Activated CD4-positive, alpha-beta T cell treated with anti-CD3 and anti-CD28 coated beads, Interleukin-2, amount 50 U/mL, for 16 hours (primary cell): ENCODE measurements at places on chromosomes 16 and 17.

DNA sequence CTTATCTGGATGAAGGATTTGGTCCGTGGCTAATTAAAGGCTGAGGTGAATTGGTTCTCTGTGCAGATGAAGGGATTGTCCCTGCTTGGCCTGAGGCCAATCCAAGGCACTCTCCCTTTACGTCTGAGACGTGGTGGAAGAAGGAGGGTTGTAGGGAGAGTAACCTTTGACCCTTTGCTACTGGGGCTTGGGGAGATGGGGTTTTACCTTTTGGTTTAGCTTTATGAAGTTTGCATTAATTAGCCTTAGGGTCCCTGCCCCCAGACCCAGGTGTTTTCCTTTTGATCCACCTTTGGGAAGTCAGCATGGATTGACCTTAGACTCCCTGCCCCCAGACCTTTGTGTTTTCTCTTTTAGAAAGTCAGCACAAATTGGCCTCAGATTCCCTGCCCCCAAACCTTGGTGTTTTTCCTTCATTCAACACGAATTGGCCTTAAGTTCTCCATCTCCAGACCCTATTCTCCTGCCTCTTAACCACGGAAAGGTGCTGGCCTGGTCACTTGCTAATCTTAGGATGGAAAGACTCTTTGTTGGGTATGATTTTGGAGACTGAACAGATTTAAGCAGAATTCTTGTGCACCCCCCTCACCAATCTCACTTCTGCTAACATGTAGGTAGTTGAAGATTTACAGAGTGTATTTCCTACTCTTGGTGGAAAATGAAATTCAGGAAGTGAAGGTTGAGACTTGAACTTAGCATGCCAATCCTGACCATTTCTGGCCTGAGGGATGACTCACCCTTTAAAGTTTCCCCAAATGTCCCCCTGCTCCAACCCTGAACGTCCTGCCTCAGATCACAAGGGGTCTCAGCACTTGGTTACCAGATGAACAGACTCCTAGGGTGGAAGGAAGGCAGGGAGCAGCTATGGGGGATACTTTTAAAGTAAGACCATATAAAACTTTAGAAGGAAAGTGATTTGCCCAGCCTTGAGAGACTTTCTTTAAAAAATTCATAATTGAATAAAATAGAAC is 23.1 kb upstream of the MMD start:
- no peak for DNase-seq

DNA sequence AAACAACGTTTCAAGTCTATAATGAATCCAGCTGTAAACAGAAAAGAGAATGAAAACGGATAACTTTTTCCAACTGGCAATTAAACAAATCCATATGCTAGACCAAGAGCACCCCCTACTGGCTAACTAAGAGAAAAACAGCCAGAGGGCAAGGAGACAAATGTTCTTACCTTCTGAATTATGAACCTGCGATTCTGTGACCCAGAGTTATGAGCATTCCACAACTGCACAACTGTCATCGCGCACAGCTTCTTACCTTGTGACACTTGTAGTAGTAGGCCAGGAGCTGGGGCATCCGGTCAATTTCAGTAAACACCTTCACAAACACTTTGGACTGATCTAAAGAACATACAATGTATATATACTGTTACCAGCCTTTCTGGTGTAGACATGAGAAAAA is 18.6 kb downstream of the COG7 start:
- DNase-seq = peak; percentile 70

GRCh38 chr17:79090443-79091225 is 16.0 kb downstream of the ENGASE start:
- DNase-seq = no peak

GRCh38 chr16:71460236-71460635 is 1.8 kb downstream of the ZNF23 start:
- DNase-seq = no peak

- no peak for DNase-seq
Observed at GRCh38 chr17:72898725-72899124, 193.8 kb downstream of the SLC39A11 start.

DNA sequence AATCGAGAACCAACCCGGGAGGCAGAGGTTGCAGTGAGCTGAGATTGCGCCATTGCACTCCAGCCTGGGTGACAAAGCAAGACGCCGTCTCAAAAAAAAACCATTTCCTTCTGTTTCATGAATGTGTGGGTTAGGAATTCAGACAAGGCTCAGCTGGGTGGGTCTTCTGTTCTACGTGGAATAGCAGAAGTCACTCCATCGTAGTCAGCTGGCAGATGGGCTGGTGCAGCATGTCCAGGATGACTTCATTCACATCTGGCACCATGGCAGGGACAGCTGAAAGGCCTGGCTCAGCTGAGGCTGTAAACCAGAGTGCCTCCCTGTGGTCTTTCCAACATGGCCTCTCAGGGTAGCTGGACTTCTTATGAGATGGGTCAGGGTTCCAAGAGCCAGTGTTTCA is 89.0 kb downstream of the C17orf67 start:
- no peak for DNase-seq

GRCh38 chr17:65587534-65588180 is 26.2 kb upstream of the AXIN2 start:
- no peak for DNase-seq

GRCh38 chr17:50359005-50359699 is 13.2 kb downstream of the XYLT2 start:
- DNase-seq = no peak

DNA sequence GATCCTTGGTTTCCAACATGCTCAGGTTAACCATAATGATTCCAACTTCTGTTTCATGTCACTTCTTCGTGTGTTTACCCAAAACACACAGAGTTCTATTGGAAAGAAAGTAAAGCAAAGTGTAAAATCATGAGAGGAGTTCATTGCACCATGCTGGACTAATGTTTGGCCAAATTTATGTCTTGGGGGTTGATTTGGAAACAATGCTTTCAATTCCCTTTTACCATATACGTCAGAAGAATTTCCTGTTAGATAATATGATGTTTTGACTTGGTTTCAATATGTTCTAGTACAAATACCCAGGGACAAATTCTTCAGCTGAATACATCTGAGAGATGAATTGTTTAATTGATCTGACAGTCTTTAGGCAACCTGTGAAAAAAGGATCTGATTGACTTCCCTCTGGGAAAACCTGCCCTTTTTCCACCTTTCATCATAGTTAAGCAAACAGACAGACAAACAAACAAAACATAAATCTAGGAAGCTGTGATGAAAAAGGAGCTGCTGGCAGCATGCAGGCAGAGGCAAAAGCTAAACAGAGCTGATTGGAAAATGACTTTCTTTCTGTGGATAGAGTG is 26.0 kb upstream of the MPHOSPH6 start:
- DNase-seq = no peak

GRCh38 chr17:78805301-78805700 is 23.2 kb upstream of the CYTH1 start:
- peak; percentile 90 for DNase-seq

DNA sequence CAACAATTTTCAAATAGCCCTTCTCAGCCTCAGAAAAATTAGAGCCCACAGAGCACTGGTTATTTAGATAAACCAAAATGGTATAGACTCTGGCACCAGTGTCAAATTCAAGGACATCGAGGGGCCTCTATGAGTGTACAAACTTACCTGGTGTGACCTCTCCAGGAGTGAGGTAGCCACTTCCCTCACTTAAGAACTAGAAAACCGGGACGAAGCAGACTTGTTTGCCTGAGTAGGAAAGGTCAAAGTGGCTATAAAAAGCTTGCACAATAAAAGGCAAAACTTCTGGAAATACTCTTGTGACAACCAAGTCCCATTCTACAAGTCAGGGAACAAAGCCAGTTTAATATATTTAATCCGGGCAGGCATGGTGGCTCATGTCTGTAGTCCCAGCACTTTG is 39.2 kb upstream of the PRSS54 start:
- DNase-seq = no peak

GRCh38 chr17:34358631-34359030 is 2.4 kb downstream of the CCL13 start:
- no peak for DNase-seq

DNA sequence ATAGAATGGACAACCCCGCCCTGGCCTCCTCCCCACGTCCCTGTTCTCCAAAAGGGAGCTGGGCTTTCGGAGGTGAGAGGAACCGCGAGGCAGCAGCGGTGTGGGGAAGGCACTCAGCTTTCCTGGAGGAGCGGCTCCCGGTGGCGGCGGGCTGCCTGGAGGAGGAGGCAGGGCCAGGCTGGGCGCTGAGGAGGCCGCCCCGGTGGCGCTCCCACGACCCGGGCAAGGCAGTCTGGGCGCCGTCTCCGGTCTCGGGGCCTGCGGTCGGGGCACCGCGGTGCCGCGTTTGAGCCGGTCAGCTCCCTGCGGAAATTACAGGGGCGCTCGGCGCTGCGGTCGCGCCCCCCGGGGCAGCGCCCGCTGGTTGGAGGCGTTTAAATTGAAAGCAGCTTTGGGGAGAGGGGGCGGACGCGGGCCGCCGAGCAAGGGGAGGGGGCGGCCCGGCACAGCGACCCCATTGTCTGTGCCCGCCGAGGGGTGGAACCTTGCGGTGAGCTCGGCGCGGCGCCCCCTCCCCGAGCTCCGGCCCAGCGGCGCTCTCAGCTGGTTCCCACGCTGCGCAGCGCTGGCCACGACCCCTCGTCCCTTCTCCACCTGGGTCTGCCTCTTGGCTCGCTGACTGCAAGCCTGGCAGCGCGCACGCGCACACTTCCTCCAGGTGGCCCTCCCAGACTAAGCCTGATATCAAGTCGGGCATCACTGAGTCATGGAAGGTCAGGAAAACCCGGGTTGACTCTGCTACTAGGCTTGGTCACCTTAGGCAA is 58.7 kb upstream of the DLX4 start:
- DNase-seq = no peak

GRCh38 chr17:78759203-78759968 is 22.7 kb downstream of the CYTH1 start:
- DNase-seq = peak; percentile 73

DNA sequence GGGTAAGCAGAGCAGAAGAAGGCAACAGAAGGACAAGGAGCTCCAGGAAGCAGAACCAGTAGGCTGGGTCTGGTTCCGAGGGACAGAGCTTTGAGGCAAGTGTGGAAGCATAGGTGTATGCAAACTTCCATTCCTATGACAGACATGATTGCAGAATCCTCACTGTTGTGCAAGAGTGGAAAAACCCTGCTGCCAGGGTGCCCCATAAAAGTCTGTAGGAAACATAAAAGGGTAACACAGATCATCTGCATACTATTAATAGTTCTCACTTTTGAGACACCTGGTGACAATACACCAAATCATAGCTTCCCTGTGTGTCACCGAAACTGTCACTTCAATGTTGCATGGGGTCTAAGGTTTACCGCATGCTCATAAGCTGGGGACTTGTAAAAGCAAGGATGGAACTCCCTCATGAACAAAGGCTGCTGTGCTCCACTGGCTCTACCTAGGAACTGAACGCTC is 39.7 kb downstream of the ARHGAP17 start:
- DNase-seq = peak; percentile 22

DNA sequence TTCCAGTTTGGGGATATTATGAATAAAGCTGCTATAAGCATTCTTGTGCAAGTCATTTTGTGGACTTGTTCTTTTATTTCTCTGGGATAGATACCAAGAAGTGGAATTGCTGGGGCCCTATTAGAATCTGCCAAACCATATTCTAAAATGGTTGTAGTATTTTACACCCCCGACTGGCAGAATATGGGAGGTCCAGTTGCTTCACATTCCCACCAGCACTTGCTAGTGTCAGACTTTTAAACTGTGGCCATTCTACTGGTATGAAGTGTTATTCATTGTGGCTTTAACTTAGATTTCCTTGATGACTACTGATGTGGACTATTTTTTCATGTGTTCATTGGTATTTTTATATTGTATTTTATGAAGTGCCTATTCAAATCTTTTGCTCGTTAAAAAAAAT is 18.1 kb upstream of the NUP93 start:
- DNase-seq = no peak

DNA sequence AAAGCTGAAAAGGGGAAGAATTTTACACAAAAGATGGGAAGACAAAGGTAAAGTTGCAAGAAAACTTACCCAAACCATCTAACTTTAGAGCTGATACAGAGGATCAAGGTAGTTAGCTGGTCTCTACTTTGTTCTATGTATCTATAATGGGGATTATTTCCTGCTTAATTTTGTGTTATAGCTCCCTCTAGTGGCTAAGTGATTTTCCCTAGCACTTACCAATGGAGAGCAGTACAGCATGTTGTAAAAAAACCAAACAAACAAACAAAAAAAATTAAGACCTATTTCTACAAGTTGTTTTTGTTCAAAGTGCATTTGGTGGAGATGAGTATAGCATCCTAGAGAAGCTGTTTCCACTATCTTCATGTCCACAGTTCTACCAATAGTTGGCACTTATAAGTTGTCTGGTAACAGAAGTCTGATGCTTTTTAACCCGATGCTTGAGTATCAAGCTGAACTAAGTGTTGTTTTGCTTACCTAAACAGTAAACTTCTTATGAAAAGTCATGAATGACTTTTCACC is 7.5 kb downstream of the SRSF1 start:
- peak; percentile 77 for DNase-seq

DNA sequence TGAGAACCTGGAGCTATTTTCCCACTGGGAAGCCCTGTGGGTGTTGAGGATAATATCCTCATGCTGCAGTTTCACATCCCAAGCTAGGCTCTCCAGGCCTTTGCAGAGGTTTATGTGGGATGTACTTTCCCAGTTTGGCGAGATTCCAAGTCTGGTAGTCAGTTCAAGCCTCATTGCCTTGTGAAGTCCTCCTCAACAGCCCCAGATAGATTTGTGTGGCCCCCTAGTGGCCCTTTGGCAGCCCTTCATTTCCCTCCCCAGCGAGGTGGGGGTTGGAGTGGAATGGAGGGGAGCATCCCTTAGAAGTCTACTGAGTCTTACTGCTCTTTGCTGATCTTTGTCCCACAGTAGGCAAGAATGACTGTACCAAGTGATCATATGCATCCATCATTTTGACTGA is 137.9 kb downstream of the CDH11 start:
- DNase-seq = peak; percentile 2

- no peak for DNase-seq
Observed at GRCh38 chr17:47818002-47818695, 3.4 kb downstream of the OSBPL7 start.

GRCh38 chr17:79388556-79389295 is 222.1 kb downstream of the RBFOX3 start:
- no peak for DNase-seq

- peak; percentile 56 for DNase-seq
Observed at GRCh38 chr16:75789237-75789636, 62.9 kb upstream of the CPHXL start.

DNA sequence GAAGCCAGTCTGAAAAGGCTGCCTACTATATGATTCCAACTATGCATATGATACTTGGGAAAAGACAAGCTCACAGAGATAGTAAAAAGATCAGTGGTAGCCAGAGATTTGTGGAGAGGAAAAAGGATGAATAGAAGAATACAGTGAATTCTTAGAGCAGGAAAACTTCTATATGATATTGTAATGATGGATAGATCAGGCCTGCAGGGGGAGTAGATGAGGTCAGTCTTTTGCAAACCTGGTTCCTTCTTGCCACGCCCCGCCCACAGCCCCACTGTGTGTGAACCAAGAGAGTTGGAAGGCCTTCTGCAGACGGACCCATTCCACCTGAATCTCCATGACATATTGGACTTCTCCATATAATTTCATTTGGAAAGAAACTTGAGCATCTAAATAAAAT is 761 bp upstream of the CCL8 start:
- DNase-seq = peak; percentile 5

GRCh38 chr17:5747276-5747675 is 163.0 kb upstream of the NLRP1 start:
- DNase-seq = no peak
